ENCODE measurements at places on chromosomes 7 and 10.

DNA sequence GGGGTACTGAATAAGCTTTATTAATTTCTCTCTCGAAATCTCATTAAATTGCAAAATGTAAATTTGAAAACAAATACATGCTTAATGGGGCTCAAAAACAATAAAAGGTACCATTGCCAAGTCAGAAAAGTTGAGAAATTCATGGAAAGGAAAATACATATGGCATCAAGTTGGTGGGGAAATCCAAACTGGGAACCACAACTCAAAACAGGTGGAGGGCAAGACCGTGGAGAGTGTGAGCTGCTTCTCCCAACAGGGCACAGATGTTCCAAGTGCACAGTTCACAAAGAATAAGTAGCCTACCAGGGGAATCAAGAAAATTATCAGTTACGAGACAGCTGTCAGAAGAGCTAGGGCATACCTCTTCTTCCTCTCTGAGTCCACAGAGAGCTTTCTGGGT, 26.6 kb downstream of the MKX start:
- DNase-seq: no peak

DNA sequence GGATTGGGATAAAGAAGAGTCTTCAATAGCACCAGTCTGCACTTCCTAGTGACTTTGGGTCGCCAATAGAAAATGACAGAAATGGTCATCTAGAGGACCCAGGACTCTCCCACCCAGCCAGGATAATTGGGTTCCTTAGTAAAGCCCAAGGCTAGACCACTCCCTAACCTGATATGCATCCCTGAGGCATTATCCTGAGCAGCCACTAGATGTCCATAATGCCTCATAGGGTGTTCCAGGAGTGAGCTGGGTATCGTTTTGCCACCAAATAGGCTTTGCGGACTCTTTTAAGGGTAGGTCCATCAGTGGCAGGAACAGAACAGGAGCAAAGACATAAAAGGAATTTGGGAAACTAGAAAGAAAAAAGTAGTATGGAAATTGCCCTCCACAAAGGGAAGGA, 4.5 kb upstream of the LRRC4 start:
- DNase-seq: no peak

DNA sequence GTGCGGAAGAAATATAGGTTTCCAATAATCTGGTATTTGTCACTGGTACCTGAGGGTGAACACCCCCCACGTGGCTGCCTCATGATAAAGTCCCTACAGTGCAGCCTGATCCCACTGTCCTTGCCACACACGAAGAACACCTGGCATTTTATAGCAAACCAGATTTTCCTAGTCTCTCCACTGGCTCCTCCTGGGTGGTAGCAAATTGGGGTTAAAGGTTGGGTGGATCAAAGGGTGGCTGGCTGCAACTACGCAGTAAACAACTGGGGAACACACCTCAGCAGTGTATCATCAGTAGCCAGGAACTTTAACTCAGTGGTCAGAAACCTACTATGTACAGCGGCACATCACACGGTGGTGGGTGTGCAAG, 10.3 kb downstream of the SEPHS1 start:
- no peak for DNase-seq

DNA sequence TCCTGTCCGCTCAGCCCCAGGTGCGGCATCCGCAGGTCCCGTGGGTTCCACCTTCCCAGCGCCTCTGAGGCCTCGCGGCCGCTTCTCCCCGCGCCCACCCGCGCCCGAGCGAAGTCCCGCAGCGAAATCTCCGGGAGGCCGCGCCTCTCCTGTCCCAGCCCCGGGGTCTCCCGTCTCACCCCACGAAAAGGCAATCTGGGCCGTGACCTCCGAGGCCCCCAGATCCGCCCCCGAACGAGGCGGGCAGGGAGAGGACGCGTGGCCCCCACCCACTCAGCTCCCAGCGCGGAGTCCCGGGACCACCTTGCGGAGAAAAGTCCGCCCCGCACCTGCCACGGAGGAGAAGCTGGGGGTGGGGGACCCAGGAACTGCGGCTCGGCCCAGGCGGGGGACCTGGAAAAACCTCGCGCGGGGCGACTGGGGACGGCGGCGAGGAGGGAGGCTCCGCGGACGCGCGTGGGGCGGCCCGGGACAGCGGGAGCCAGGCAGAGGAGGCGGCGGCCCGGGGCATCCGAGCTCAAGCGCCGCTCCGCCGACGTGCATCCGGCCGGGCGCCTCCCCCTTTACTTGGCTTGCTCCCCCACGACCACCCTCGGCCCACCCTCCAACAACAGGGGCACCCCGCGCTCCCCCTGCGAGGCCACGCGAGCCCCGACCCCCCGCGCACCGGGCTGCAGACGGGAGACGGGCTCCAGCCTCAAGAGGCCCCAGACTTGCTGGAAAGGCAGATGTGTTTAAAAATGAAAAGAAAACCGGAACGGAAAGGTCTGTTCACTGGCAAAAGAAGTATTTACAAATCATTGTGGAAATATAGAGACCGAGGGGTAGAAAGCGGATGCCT, 33.0 kb upstream of the RNF32 start:
- DNase-seq: no peak

GRCh38 chr10:48364659-48365405, 58.4 kb downstream of the MAPK8 start:
- DNase-seq: no peak

DNA sequence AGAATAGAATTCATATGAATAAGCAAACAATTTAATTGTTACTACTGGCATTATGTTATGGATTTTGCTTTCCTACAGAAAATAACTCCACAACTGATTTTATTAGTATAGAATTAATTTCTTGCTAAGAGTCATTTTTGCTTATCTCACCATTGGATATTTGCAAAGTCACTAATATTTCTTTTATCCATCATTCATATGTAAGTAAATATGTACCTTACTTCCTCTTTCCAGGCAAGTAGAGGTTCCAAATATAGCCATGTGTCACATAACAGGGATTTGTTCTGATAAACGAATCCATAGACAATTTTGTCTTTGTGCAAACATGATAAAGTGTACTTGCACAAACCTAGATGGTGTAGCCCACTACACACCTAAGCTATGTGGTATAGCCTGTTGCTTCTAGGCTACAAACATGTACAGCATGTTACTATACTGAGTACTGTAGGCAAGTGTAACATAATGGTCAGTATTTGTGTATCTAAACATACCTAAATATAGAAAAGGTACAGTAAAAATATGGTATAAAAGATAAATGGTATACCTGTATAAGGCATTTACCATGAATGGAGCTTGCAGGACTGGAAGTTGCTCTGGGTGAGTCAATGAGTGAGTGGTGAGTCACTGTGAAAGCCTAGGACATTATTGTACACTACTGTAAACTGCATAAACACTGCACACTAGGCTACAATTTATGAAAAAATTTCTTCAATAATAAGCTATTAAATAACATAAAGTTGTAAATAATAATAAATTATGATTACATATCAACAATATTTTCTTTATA, 18.3 kb downstream of the KLLN start:
- DNase-seq: no peak

DNA sequence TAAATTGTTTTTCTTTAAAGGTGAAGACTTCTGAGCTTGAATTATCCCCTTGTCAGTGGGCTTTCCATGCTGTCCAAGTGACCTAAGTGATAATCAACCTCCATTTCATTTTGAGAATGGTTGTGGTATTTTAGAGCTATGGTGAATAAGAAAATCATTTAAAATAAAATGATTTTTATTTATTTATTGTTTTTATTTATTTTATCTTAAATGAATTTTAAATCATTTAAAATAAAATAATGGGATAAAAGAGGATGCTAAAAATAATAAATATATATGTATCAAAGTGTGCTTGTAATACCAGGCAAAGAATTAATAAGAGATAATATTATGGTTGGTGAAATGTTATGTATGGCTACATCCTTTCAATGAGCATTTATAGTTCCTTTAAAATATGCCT, 24.5 kb downstream of the CAV1 start:
- no peak for DNase-seq

GRCh38 chr7:2312267-2312929, 1.8 kb downstream of the SNX8 start:
- no peak for DNase-seq

DNA sequence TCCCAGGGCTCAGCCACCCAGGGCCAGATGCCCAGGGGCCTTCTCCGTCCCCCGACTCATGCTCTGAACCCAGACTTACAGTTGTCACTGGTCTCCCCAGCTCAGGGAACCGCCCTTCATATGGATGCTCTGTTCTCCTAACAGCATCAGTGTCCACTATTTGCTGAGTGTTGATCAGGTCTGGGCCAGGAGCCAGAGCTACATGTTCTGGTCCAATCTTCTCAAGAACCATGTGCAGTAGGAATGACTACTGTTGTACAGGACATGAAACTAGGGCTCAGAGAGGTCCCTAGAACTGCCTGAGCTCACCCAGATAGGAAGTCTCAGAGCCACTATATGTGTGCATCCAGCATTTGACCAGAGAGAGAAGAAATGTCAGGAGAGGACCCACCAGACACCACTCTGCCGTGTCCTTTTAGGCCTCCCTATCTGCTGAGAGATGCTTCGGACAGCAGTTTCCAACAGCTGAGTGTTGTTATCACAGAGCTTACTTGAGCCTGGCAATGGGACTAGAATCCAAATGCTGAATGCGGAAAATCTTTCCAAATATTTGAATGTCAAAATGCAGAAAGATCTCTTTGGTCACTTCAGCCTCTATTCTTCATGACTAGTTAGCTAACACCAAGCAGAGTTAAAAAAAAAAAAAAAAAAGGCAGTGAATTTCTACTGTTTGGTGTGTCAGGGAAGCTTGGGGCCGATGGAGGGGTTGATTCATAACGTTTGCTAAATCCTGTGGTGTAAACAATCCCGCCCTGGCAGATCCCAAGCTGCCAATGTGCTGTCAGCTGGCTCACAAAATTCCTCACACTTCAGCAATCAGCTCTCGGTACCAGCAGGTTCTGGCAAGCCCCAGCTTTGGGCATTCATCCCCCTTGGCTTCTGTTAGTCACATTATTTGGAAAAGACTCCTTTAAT, 246.1 kb downstream of the TNS3 start:
- peak; percentile 11 for DNase-seq

GRCh38 chr7:39650676-39651075, 27.3 kb downstream of the RALA start:
- DNase-seq: no peak

DNA sequence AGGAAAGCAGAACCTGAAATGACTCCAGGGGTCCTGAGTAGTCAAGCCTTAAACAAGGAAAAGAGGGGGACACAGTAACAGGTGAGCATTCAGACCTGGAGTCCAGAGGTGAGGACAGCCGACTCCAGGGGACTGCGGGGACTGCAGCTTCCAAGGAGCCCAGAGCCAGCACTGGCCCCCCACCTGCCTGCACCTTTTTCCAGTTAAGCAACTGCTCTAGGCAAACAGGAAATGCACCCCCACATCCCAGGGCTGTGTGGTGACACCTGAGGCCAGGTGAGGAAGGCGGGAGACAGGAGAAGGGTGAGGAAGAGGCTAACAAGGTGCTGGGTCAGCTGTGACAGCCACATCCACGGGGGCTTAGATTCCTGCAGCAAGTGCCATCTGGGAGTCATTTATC, 20.1 kb upstream of the EN2 start:
- no peak for DNase-seq

DNA sequence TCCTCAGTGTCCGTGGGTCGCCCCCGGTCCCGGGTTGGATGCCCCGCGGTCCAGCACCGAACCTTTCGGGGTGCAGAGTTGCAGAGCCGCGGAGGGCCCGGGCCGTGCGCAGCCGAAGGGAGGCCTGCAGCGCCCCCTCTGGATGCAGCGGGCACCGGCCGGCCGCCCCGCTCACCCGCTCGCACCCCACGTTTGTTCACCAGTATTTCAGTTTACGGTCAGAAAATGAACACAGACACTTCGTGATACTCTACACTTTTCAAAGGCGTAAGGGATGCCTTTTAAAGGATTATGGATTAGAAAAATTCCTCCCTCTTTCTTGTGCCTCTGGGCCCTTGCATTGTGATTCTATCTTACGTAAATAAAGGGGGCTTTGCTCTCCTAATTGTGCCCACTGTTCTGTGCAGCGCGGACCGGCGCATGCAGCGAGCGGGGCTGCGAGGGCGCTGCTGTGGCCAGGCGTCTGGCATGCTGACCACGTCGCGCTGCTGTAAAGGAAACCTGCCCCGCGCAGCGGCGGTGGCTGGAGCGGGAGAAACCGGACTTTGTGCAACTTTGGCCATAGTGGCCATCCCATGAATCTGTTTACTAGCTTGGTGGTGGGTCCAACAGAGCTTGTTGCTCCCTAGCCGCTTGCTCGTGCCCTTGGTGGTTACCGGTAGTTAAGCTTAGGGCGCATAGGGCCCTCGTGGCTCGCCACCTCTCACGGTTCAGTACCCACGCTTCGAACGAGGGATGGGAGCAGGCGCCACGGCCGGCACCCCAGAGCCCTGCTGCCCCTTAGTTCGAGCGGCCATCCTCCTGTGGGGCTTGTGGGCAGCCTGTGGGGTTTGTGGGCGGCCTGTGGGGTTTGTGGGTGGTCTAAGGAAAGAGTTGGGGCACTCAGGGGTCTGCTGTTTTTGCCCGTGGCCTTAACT, 739 bp upstream of the MEST start:
- peak; percentile 72 for DNase-seq
